ENCODE measurements at places on chromosomes 2 and 18.
A peak's percentile ranks its signal among the peaks of the same experiment; 100 is the strongest.

DNA sequence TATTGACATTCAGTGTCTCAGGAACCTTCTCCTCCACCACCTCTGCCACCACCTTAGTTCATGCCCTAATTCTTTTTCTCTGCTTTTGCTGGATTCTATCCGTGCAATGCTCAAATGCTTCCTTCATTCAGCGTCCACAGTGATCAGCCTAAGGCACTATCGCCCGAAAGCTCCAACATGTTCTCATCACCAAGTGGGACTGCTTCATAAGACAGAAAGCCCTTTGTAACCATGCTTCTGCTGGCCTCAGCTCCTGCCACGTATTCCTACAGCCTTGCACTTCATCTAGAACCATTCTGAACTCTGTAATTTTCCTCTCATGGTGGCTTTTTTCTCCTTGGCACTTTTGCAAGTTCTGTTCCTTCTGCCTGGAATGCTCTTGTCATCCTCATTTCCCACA is 222.9 kb downstream of the HNMT start:
- no peak for DNase-seq

- DNase-seq: peak; percentile 49
Observed at GRCh38 chr18:9648431-9649163, 34.2 kb upstream of the PPP4R1 start.

DNA sequence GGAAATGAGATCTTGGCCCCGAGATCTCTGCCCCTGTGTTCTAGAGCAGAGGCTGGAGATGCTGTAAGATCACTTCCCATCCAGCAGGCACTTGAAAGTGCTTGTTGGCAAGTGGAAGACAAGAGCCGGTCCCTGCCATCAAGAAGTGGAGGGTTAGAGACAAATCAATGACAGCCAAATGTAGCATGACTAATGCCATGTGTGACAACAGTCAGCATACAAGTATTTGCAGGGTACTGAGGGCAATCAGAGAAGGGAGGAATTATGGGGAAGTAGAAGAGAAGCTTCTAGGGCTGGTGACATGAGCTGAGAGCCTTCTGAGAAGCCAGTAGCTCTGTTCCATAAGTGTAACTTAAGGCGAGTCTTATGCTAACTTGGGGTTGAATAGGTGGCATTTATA is 58.6 kb downstream of the TMEM17 start:
- DNase-seq: no peak

GRCh38 chr2:52940101-52940500 is 827.5 kb upstream of the CHAC2 start:
- no peak for DNase-seq

DNA sequence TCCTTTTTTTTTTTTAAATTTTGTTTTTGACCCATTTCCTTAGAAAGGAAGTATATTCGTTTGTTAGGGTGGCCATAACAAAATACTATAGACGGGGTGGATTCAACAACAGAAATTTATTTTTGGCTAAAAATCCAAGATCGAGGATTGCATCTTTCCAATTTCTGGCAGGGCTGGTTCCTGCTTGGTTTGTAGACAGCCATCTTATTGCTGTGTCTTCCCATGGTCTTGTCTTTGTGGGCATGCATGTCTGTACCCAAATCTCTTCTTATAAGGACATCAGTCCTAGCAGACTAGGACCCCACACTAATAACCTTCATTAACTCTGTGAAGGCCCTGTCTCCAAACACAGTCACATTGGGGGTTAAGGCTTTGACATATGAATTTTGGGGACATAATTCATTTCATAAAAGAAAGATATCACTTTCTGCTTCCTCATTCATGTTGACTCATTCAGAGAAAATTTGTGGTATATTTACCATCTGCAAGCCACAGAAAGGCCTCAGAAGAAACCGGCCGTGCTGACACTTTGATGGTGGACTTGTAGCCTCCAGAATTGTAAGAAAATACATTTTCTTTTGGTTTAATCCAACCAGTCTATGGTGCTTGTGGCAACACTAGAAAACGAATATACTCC is 262.1 kb downstream of the LPIN1 start:
- DNase-seq: no peak

DNA sequence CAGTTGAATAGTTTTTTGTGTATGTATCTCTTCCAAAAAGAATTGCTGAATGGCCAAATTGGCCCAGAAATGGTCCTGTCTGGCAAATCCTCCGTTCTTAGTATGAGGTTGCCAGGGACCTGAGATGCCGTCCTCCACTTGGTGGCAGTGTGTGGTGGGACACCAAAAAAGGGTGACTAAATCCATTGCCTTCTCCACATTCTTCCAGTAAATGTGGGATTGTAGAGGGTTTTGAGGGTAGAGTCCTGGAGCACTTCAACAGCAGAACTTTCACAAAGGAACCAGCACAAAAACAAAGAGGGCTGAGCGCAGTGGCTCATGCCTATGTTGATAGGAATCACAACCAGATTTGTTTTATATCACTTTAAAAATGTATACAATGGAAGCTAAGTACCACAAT is 199.9 kb downstream of the BCL2 start:
- peak; percentile 10 for DNase-seq

GRCh38 chr2:104919127-104919526 is 65.2 kb downstream of the POU3F3 start:
- no peak for DNase-seq

DNA sequence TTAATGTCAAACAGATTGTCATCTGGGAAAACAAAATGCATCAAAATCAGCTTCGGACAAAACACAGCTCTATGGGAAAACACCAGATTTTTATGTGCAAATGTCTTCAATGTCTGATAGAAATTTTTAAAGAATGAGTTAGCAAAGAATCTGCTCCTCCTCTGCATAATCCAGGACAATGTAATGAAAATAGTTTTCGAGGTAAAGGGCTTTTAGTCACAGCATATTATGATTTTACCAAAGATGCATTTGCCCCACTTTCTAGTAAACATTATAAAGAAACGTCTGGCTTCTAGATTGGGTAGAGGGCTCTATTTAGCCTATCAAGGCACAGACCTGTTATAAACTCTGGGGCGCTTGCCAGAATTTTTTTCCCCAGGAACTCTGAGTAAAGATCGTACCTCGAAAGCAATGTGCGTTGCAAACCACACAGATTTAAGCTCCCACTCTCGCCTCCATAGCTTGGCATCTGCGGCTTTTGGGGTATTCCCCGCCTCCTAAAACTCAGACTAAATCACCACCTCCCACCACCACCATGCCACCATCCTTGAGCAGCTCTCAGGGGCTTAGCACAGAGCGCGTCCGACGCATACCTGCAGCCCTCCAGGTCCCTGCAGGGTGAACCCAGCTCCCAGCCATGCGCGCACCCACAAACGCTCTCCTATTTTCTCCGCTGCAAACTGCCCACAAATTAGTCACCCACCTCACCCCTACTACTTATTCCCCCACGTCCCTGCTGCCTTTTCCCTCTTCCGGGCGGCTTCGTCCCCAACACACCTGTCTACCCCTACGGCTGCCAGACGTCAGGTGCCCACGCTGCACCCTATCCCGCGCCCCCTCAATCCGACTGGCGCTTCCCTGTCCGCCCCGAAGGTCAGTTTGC is 829 bp downstream of the ACVR1C start:
- no peak for DNase-seq

All from kidney glomerular epithelial cell (primary cell).